ENCODE measurements at places on chromosomes 2 and 18.

- no peak for DNase-seq
Measured at GRCh38 chr2:36473230-36473629, 117.7 kb downstream of the CRIM1 start.

GRCh38 chr18:23812546-23813440 lies 123.5 kb downstream of the LAMA3 start:
- DNase-seq = no peak

- DNase-seq = no peak
Measured at GRCh38 chr2:178871536-178871935, 64.3 kb upstream of the TTN start.

GRCh38 chr18:73839441-73839840 lies 308.2 kb downstream of the FBXO15 start:
- no peak for DNase-seq

DNA sequence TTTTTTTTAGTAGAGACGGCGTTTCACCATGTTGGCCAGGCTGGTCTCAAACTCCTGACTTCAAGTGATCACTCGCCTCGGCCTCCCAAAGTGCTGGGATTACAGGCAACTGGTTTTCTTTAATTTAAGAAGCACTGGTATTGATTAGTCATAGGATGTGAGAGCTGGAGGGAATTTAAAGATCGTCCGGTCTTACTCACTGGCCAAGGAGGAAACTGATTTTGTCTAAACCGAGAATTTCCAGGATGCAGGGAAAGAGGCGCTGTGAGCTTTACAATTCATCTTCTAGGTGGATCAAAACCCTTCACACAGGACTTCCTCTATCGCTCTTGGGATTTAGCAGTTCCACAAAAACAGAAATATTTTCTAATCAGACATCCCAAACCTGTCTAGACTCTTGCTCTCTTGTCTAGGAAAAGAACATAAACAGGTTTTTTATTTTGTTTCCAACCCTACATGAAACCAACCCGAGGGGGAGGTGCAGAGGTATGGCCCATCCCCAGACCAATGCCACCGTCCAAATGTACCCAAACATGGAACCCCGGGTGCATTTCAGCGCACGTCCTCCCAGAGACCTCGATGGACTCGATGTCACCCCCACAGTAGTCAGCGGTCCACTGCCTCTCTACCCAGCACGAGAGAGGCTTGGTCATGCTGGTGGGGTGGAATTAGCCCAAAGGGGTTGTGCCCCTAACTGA lies 12.5 kb upstream of the TUBB6 start:
- DNase-seq = no peak

- no peak for DNase-seq
Measured at GRCh38 chr2:177721818-177722567, 329.4 kb downstream of the AGPS start.
